K562 (cell line): ENCODE measurements at places on chromosomes 2 and 18. TPM values are rescaled to one million over a fixed set of nuclear protein-coding genes. Genes with fewer than 3 reads are reported as not detected.

Gene MYO1B
- polyA plus RNA-seq = 0.27 TPM in 1 of 2 replicates, not detected in the other

Gene SCYGR4
- 0.09 TPM in 1 of 2 replicates, not detected in the other for polyA plus RNA-seq

Gene LRRC30
- polyA plus RNA-seq = not detected in 2 replicates

Gene C2orf92
- polyA plus RNA-seq = 4.2 and 6.0 TPM in 2 replicates

Gene SERPINB12
- not detected in 2 replicates for polyA plus RNA-seq

Gene FAP
- polyA plus RNA-seq = not detected in 2 replicates

Gene IL36G
- polyA plus RNA-seq = not detected in 2 replicates

Gene CDH19
- not detected in 2 replicates for polyA plus RNA-seq

Gene PDCD1
- 1.1 TPM in 2 replicates for polyA plus RNA-seq

Gene COL4A4
- polyA plus RNA-seq = not detected in 2 replicates

Gene EFR3B
- polyA plus RNA-seq = not detected in 2 replicates

Gene UGT1A3
- not detected in 2 replicates for polyA plus RNA-seq

Gene POTEI
- 0.74 and 1.3 TPM in 2 replicates for polyA plus RNA-seq

Gene DSC3
- polyA plus RNA-seq = 0.05 and 0.08 TPM in 2 replicates

Gene ADD2
- 55.9 and 58.6 TPM in 2 replicates for polyA plus RNA-seq

Gene HOXD12
- not detected in 2 replicates for polyA plus RNA-seq

Gene OTOS
- polyA plus RNA-seq = not detected in 2 replicates

Gene FBXO36
- polyA plus RNA-seq = 0.22 and 0.40 TPM in 2 replicates

Gene FAM124B
- 7.4 and 8.4 TPM in 2 replicates for polyA plus RNA-seq

Gene RND3
- polyA plus RNA-seq = 0.07 and 0.23 TPM in 2 replicates

Gene CTDSP1
- 71.5 and 72.9 TPM in 2 replicates for polyA plus RNA-seq

Gene CPO
- not detected in 2 replicates for polyA plus RNA-seq

Gene UPP2
- polyA plus RNA-seq = not detected in 2 replicates

Gene TEX44
- not detected in 2 replicates for polyA plus RNA-seq

Gene CYP26B1
- polyA plus RNA-seq = not detected in 2 replicates

Gene KIAA2012
- not detected in 2 replicates for polyA plus RNA-seq

Gene MEIS1
- polyA plus RNA-seq = 4.7 and 8.1 TPM in 2 replicates

Gene UGGT1
- polyA plus RNA-seq = 24.4 and 34.1 TPM in 2 replicates

Gene MC4R
- polyA plus RNA-seq = not detected in 2 replicates

Gene RPIA
- 36.8 and 43.3 TPM in 2 replicates for polyA plus RNA-seq

Gene CRYBA2
- not detected in 2 replicates for polyA plus RNA-seq

Gene KYNU
- polyA plus RNA-seq = 4.8 and 7.6 TPM in 2 replicates

Gene ATOH8
- not detected in 2 replicates for polyA plus RNA-seq

Gene TMEM247
- polyA plus RNA-seq = 4.4 and 6.8 TPM in 2 replicates

Gene IWS1
- polyA plus RNA-seq = 42.9 and 43.1 TPM in 2 replicates

Gene LIPG
- polyA plus RNA-seq = 1.3 and 1.9 TPM in 2 replicates

Gene PRKAG3
- not detected in 2 replicates for polyA plus RNA-seq

Gene RIT2
- polyA plus RNA-seq = not detected in 2 replicates

Gene ENOSF1
- 54.0 and 60.1 TPM in 2 replicates for polyA plus RNA-seq

Gene GCG
- polyA plus RNA-seq = not detected in 2 replicates

Gene FAM110C
- not detected in 2 replicates for polyA plus RNA-seq

Gene UXS1
- polyA plus RNA-seq = 22.7 and 25.5 TPM in 2 replicates

Gene SOS1
- polyA plus RNA-seq = 10.9 and 12.1 TPM in 2 replicates

Gene AGXT
- not detected in 2 replicates for polyA plus RNA-seq

Gene CPLX4
- not detected in 2 replicates for polyA plus RNA-seq

Gene NTSR2
- not detected in 2 replicates for polyA plus RNA-seq

Gene WDR54
- polyA plus RNA-seq = 7.4 and 11.0 TPM in 2 replicates
